Hippocampal formation (tissue), 2 donors: ENCODE measurements at places on chromosomes 5 and 9.

- DNase-seq, result no peak
These were observed 276.7 kb downstream of the AUH start for GRCh38 chr9:91084896-91085516.

GRCh38 chr5:91468651-91469422, 85.7 kb upstream of the ARRDC3 start:
- DNase-seq, result peak; percentile 2

GRCh38 chr9:134375430-134376385, 49.5 kb downstream of the RXRA start:
- peak; percentile 33 for DNase-seq

GRCh38 chr5:111746791-111747190, 10.2 kb downstream of the NREP start:
- no peak for DNase-seq

- no peak for DNase-seq
These were observed 5.0 kb upstream of the GPRIN1 start for GRCh38 chr5:176614805-176615478.

DNA sequence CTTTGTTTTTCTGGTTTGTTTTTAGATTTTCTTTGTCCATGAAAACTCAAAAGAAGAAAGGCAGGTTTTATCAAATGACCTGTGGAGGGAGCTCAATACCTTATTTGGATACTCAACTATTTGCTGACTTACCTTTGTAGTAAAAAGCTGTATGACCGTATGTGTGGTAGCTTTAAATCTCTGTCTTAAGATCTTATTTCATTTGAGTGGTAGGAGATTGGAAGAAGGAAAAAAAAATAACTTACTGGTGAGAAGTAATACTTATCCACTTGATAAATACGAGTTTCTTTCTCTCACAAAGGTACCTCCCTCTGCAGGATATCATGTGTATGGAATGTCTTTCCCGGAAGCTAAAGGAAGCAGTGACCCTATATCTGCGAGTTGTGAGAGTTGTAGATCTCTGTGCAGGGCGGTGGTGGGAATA, 15.0 kb downstream of the FBXO38 start:
- no peak for DNase-seq

GRCh38 chr5:145666591-145666990, 168.6 kb downstream of the PRELID2 start:
- no peak for DNase-seq

- no peak for DNase-seq
These were observed 1.7 kb downstream of the CBY3 start for GRCh38 chr5:179679014-179679674.

DNA sequence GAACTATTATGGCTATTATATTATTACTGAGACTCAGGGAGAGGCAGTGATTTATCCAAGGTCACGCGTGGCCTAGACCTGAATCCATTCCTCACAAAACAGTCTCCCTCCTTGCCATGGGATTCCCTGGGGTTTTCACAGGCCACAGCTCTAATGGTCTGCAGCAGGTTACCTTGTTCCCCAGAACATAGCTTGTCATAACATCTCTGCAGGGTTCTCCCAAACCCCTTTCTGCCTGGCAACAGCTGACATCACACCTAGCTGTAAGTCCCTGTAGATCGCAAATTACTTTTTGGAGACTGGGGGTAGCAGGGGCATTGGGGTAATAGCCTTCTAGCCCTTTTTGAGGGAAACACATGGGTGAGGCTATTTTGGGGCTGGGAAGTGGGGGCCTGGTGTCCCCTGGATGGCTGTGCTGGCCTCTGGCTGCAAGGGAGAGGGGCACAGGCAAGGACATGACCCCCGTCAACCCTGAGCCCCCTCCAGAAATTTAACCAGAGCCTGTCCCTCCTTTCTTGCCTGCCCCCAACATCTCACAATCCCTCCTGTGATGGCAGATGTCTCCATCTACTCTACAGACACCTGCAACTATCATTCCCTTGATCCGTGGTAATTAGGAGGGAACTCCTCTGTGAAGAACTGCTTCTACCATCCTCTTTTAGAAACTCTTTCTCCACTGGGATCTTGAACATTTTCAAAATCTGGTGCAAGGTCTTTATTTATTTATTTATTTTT, 1.3 kb downstream of the CD74 start:
- DNase-seq, result peak; percentile 17

DNA sequence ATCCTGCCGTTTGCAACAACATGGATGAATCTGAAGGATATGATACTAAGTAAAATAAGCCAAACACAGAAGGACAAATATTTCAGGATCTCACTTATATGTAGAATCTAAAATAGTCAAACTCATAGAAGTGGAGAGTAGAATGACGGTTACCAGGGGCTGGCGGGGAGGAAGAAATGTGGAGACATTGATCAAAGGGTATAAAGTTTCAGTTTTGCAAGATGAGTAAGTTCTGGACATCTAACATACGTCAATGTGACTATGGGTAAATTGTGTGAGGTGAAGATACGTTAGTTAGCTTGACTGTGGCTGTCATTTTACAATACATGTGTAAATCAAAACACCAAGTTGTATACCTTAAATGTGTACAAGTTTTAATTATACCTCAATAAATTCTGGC, 200.3 kb downstream of the SNX18 start:
- DNase-seq, result no peak

GRCh38 chr9:68898781-68899439, 115.0 kb downstream of the PRKACG start:
- no peak for DNase-seq

- no peak for DNase-seq
These were observed 12.8 kb upstream of the TLR4 start for GRCh38 chr9:117691367-117691766.

- DNase-seq, result no peak
These were observed 2.8 kb downstream of the GALNT12 start for GRCh38 chr9:98810102-98810842.
